Body of pancreas (tissue), 4 donors: ENCODE measurements at places on chromosomes 5 and 9. TPM values are rescaled to one million over a fixed set of nuclear protein-coding genes. Genes with fewer than 3 reads are reported as not detected.
A peak's percentile ranks its signal among the peaks of the same experiment; 100 is the strongest.

COL5A1 gene
- total RNA-seq = 14.5 TPM

ANKRD18A gene
- 6.5 TPM for total RNA-seq

CCNO gene
- total RNA-seq = 10.5 TPM

TMEM215 gene
- not detected for total RNA-seq

SLC2A6 gene
- 2.6 TPM for total RNA-seq

GPR150 gene
- total RNA-seq = 3.3 TPM

MRNIP gene
- total RNA-seq = 23.4 TPM

C8G gene
- total RNA-seq = not detected

SH2D3C gene
- 3.3 TPM for total RNA-seq

NR2F1 gene
- 33.0 TPM for total RNA-seq

PNPLA7 gene
- total RNA-seq = 27.7 TPM

INSL6 gene
- total RNA-seq = not detected

GRCh38 chr9:107727086-107727780, 237.7 kb upstream of the KLF4 start:
- no peaks in the 10 kb centered on the region for H3K27me3 ChIP-seq
- no peak for DNase-seq
- H3K27ac ChIP-seq = no peak overlapping the region

- no peak overlapping the region for H3K27ac ChIP-seq
- no peak for DNase-seq
- H3K36me3 ChIP-seq = no peaks in the 10 kb centered on the region
Observed at GRCh38 chr5:22295832-22296231, 557.3 kb downstream of the CDH12 start.

GRCh38 chr5:150529555-150529954, 21.6 kb downstream of the NDST1 start:
- no peaks in the 10 kb centered on the region for H3K27me3 ChIP-seq
- H3K4me3 ChIP-seq = no peak overlapping the region
- no peaks in the 10 kb centered on the region for H3K36me3 ChIP-seq
- peaks cover 28% of the 10 kb centered on the region for H3K4me1 ChIP-seq

- no peak overlapping the region for H3K4me3 ChIP-seq
- no peaks in the 10 kb centered on the region for H3K36me3 ChIP-seq
- H3K4me1 ChIP-seq = no peaks in the 10 kb centered on the region
- DNase-seq = no peak
- no peaks in the 10 kb centered on the region for H3K27me3 ChIP-seq
Observed at GRCh38 chr9:107480386-107480789, 9.2 kb downstream of the KLF4 start.

DNA sequence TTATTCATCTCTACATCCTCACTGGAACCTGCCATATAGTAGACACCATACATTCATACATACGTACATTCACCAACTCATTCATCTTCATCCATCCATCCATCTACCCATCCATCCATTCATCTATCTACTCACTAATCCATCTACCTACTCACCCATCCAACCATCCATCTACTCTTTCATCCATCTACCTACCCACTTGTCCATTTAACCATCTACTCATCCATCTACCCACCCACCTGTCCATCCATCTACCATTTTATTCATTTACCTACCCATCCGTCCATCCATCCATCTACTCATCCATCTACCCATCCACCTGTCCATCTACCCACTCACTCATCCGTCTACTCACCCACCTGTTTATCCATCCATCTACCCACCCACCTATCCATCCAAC, 31.9 kb upstream of the LCP2 start:
- no peaks in the 10 kb centered on the region for H3K27me3 ChIP-seq
- H3K4me1 ChIP-seq = no peaks in the 10 kb centered on the region
- no peak for DNase-seq
- no peaks in the 10 kb centered on the region for H3K36me3 ChIP-seq
- H3K27ac ChIP-seq = no peak overlapping the region

DNA sequence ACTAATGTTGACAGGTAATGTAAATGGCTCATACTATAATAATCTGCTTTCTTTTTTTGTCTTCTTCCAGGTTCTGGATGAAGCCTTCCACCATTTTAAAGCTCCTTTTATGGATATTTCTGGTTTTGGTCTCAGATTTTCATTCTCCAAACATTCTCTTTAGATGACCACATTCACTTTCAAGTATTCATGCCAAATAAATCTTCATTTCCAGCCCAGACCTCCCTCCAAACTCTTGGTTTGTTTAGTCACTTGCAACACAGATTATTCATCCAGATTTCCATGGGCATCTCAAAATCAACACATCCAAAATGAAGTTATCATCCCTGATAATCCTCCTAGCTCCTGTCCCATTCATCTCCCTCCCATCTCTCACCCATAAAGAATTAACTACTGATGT, 40.3 kb upstream of the SVEP1 start:
- H3K27me3 ChIP-seq = no peaks in the 10 kb centered on the region
- H3K36me3 ChIP-seq = no peaks in the 10 kb centered on the region
- H3K27ac ChIP-seq = no peak overlapping the region
- no peak for DNase-seq
- H3K4me1 ChIP-seq = no peaks in the 10 kb centered on the region

DNA sequence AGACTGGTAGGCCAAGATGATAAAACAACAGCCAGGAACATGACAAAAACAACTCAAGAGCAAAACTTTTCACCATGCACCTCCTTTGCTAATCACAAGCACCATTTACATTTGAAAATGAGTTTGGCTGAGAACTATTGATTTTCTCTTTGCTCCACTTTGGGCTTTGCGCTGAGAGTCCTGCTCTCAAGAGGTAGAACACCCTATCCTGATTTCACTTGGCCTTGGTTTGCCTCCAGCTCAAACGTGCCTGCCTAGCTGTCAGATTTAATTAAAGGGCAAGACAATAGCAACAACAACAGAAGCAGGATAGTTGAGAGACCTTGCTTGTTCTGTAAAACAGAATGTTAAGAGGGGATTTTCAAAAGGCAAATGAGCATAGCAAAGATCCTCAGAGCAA, 128.2 kb upstream of the ASTN2 start:
- peaks cover 17% of the 10 kb centered on the region for H3K4me1 ChIP-seq
- no peak overlapping the region for H3K27ac ChIP-seq
- H3K27me3 ChIP-seq = no peaks in the 10 kb centered on the region
- no peaks in the 10 kb centered on the region for H3K36me3 ChIP-seq
- DNase-seq = no peak
- H3K4me3 ChIP-seq = no peak overlapping the region

- DNase-seq = no peak
- H3K36me3 ChIP-seq = no peaks in the 10 kb centered on the region
- H3K27ac ChIP-seq = no peak overlapping the region
- H3K4me1 ChIP-seq = no peaks in the 10 kb centered on the region
- no peak overlapping the region for H3K4me3 ChIP-seq
Observed at GRCh38 chr5:66170195-66170919, 26.3 kb downstream of the SREK1 start.

DNA sequence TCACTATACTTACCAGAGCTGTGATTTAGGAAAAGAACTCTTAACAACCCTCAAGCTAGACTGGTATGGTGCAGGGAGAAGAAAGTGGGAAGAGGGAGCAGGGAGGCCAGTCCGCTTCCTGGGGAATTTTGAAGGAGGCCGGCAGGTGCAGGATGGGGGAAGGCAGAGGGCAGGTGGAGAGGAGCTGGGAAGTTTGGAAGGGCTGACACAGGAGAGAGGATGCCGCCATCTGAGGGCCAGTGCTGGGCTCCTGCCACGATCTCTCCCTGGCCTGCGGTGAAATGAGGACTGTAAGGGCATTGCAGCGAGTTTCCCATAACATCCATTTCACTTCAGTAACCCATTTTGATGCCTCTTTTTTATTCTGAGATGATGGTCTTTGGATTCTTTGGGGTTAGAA, 8.9 kb downstream of the DAB2IP start:
- H3K4me3 ChIP-seq = no peak overlapping the region
- H3K27ac ChIP-seq = no peak overlapping the region
- DNase-seq = no peak
- peaks cover 27% of the 10 kb centered on the region for H3K4me1 ChIP-seq

- peaks cover 36% of the 10 kb centered on the region for H3K4me1 ChIP-seq
- H3K4me3 ChIP-seq = no peak overlapping the region
- H3K27ac ChIP-seq = no peak overlapping the region
- no peak for DNase-seq
- no peaks in the 10 kb centered on the region for H3K27me3 ChIP-seq
Observed at GRCh38 chr5:149586708-149587318, 5.5 kb downstream of the ARHGEF37 start.

GRCh38 chr9:137454145-137454596, 5.0 kb downstream of the NSMF start:
- H3K27ac ChIP-seq = no peak overlapping the region
- peaks cover 5% of the 10 kb centered on the region for H3K36me3 ChIP-seq
- peaks cover 36% of the 10 kb centered on the region for H3K4me1 ChIP-seq
- H3K4me3 ChIP-seq = no peak overlapping the region
- H3K27me3 ChIP-seq = no peaks in the 10 kb centered on the region
- DNase-seq = no peak

DNA sequence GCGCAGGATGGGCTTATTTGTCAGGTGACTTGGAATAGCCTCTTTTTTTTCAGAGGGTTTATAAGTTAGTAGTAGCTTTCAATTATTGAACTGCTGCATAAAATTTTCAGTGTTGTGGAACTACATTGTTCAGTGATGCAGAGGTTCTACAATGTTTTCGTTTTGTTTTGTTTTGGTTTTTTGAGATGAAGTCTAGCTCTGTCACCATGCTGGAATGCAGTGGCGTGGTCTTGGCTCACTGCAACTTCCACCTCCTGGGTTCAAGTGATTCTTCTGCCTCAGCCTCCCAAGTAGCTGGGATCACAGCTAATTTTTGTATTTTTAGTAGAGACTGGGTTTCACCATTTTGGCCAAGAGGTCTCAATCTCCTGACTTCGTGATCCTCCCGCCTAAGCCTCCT, 22.0 kb downstream of the NUP188 start:
- peaks cover 11% of the 10 kb centered on the region for H3K36me3 ChIP-seq
- no peak overlapping the region for H3K27ac ChIP-seq
- no peak overlapping the region for H3K4me3 ChIP-seq

GRCh38 chr9:93908591-93909241, 46.4 kb downstream of the BARX1 start:
- no peaks in the 10 kb centered on the region for H3K36me3 ChIP-seq
- H3K4me3 ChIP-seq = no peak overlapping the region
- DNase-seq = peak; percentile 52

DNA sequence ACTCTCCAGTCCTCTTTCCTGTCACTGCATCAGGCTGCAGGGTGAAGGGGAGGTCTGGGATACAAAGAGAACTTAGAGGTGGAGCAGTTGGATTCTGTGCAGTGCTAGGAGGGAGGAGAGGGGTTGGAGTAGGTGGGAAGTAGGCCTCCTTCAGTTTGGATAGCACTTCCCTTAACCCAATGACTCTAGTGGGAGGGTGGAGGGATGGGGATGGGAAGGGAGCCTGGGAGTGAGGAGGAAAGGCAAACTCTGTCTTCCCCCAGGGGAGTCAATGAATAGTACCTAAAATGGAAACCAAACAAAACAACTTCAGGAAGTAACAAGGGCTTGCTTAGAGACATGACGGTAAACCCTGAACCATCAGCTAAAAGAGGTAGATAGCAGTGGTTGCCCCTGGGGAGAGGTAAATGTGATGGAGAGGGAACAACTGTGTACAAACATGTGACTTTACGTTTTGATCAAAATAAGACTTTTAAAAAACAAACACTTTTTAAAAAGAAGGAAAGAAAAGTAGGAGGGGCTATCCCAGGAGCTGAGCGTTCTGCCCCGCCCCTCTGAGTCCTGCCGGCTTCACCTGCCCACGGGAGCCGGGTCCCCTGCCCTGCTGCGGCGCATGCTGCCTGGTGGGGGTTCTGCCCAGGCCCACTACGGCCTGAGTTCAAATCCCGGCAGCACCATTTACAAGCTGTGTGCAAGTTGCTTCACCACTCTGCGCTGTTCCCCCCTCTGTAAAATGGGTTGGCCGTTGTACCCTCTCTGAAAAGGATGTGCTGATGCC, 30.9 kb downstream of the GSN start:
- H3K27me3 ChIP-seq = no peaks in the 10 kb centered on the region
- no peaks in the 10 kb centered on the region for H3K36me3 ChIP-seq

GRCh38 chr9:114229295-114229694, 74.0 kb downstream of the COL27A1 start:
- DNase-seq = no peak
- H3K36me3 ChIP-seq = no peaks in the 10 kb centered on the region
- no peak overlapping the region for H3K27ac ChIP-seq

DNA sequence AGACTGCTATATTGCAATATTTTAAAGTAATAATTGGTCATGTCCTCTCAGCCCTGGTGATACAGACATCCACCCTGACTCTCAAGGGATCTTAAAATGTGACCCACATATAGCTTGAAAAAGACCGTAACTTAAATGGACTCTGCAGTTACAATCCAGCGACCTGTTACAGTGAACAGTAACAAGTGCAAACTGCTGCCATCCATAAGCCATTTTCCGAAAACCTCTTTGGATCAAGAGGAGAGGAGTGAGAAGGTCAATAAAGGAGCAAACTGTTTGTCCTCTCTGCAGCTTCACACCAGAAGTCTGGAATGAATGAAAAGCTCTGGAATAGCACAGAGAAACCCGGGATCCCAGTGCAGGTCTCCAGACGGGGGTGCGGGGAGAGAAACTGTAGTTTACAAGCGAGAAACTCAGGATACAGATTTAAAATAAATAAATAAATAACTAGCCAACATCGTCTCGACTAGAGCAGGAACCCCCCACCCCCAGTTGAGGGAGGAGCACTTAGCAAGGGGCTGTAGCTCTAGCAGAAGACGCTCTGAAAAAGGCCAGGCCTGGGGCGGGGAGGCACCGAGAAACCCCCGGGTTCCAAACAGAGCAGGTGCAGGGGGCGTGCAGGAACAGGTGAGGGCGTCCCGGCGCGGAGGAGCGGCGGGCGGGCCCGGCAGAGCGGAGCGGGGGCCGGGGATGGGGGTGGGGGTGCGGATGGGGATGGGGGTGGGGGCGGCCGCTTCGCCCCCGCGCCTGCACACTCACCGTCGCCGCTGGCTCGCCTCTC, 572 bp downstream of the ZDHHC21 start:
- peak; percentile 11 for DNase-seq
- peaks cover 9% of the 10 kb centered on the region for H3K4me1 ChIP-seq
- H3K4me3 ChIP-seq = peak overlapping the region; percentile 95
- H3K27me3 ChIP-seq = no peaks in the 10 kb centered on the region

DNA sequence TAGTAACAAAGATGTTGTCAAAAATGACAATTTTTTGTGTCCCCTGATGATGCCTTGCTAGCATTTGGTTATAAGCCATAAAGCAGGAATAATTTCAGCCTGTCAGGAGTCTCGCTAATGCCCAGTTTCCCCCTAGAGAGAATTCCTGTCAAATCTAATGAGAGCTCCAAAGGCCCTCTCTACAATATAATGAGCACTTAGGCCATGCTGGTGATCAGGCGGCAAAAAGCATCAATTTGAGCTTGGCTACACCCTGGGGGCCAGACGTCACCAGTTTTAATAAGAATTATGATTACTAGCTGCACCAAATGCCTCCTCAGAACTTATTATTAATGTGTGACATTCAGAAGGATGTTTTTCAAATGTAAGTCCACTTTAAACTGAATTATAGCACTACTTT, 6.1 kb downstream of the TLE1 start:
- peaks cover 49% of the 10 kb centered on the region for H3K4me1 ChIP-seq
- no peak overlapping the region for H3K4me3 ChIP-seq
- peaks cover 3% of the 10 kb centered on the region for H3K36me3 ChIP-seq
- no peak overlapping the region for H3K27ac ChIP-seq
- no peak for DNase-seq

GRCh38 chr9:100211476-100211875, 112.4 kb downstream of the INVS start:
- no peaks in the 10 kb centered on the region for H3K4me1 ChIP-seq
- no peak overlapping the region for H3K27ac ChIP-seq
- H3K4me3 ChIP-seq = no peak overlapping the region
- DNase-seq = no peak
